Fibroblast of skin of left biceps (primary cell): ENCODE measurements at places on chromosomes 4 and X.

- DNase-seq, result no peak
Measured at GRCh38 chr4:25563071-25563564, 92.5 kb upstream of the SLC34A2 start.

DNA sequence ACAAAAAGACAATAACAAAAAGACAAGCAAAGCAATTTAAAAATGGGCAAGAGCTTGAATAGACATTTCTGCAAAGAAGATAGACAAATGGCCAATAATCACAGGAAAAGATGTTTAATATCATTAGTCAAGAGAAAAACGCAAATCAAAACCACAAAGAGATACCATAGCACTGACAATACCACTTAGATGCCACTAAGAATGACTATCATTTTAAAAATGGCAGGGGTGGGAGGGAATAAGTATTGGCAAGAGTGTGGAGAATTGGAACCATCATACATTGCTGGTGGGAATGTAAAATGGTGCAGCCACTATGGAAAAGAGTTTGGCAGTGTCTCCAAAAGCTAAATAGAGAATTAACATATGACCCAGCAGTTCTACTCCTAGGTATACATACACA lies 15.1 kb upstream of the EXOC1 start:
- no peak for DNase-seq

DNA sequence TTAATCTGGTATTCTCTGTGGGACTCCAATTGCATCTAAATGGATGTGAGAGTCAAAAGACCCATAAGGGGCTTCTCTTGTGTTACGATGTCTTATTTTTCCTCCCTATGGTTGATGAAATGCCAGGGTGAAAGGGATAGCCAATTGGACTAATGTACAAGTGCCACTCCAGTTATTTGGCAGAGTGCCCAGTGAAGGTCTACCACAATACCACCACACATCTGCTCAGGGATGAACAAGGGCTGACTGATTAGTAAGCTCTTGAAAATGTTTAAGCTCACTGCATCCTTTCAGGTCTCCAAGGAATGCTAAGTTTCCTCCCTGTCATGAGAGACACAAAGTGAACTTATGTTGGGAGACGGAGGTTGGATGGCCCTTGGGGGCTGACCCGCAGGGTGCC lies 57.8 kb downstream of the HEPH start:
- DNase-seq, result no peak

DNA sequence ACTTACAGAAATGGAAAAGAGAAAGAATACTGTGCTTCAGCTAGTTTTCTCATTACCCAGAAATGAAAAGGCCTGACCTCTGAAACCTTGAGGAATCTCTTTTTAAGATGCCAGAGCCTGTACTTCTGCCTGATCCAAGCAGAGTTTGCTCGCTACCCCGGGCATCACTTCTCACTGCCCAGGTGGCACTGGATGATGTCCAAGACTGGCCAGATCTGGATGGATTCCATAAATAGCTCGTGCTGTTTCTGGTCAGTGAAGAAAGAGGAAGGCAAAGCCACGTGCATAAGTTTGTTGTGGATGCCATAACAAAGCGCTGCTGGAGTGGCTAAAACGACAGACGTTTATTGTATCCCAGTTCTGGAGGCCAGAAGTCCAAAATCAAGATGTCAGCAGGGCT lies 133.5 kb downstream of the TBL1X start:
- no peak for DNase-seq

GRCh38 chrX:146881521-146881920 lies 67.0 kb upstream of the CXorf51A start:
- DNase-seq, result no peak

DNA sequence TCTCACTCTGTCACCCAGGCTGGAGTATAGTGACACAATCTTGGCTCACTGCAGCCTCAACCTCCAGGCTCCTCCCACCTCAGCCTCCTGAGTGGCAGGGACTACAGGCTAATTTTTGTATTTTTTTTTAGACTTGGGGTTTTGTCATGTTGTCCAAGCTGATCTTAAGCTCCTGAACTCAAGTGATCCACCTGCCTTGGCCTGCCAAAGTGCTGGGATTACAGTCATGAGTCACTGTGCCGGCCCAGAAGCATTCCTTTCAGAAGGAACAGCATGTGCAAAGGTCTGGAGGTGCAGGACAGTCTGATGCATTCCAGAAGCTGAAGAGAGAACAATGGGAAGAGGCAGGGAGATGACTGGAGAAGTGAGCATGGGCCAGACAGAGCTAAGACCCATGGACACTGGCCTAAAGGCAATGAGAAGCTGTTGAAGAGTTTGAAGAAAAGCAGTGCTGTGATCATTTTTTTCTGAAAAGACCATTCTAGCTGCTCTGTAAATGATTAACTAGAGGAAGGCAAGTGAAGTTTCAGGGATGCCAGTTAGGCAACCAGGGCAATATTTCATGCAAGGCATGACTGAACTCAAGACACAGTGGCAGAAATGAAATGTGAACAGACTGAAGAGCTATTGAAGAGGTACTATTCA lies 43.2 kb downstream of the MANBA start:
- DNase-seq, result no peak

- no peak for DNase-seq
Measured at GRCh38 chrX:24085101-24085500, 30.3 kb downstream of the EIF2S3 start.
